ENCODE measurements at places on chromosomes 1 and 21.

- peak; percentile 84 for DNase-seq
Observed at GRCh38 chr1:89719502-89720306, 86.8 kb downstream of the LRRC8C start.

DNA sequence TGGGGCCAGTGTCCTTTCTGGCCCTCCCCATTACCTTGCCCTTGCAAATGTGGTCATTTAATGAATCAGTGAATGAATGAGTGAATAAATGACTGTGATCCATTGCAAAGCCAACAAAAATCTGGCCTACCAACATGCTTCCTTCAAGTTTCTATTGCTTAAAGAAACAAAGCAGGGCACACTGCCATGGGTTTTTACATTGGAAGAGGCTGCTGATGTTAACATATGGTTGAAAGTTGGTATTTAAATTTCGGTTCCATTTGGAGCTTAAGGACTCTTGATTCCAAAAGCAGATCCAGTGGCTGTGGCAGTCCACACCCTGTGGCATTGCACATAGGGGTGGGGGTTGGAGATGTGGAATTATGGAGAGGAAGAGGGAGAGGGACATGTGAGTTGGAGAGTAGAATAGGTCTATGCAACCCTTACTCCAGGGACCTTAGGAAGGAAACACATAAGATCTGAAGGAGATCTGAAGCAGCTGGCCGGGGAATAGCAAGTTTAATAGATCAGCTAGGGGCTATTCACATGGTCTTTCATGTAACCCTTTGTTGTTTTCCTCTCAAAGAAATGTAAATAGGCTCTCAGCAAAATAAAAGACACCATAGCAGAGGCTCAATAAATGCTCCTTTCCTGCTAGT is 7.2 kb downstream of the ABCA4 start:
- no peak for DNase-seq

- no peak for DNase-seq
Observed at GRCh38 chr1:170714163-170714562, 50.2 kb downstream of the PRRX1 start.

GRCh38 chr1:172286629-172287076 is 133.8 kb upstream of the C1orf105 start:
- no peak for DNase-seq

DNA sequence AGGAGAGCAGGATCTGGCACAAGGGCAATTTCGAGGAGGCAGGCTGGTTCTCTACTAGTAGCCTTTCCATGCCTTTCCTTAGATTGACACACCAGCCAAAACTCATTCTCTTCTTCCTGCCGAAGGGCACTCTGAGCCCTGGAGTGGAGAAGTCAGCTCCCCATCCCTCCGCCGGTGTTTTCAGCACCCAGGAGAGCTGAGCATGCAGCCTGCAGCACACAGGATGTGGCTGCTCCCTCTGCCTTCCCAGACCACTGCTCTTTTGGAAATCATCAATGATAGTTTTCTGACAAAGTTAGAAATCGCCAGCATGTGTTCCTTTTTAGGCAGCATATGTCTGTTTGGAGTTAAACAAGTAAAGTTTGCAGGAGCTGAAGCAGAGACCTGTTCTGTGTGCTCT is 11.7 kb downstream of the RNU5D-1 start:
- no peak for DNase-seq

DNA sequence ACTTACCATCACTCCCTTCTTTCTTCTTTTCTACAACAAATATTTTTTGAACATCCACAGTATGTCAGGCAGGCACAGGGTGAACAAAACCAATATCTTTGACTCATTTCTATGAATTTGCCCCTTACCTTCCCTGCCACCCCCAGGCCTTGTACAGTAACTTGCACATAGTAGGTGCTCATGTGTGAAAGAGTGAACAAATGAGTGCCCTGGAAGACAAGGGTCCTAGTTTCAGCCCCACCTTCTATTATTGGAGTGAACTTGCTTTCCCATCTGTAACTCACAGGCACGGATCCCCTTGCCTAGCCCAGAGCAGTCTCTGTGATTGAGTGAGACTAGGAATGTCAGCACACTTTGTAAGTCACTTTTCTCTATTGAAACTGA is 12.8 kb downstream of the ZDHHC18 start:
- no peak for DNase-seq

DNA sequence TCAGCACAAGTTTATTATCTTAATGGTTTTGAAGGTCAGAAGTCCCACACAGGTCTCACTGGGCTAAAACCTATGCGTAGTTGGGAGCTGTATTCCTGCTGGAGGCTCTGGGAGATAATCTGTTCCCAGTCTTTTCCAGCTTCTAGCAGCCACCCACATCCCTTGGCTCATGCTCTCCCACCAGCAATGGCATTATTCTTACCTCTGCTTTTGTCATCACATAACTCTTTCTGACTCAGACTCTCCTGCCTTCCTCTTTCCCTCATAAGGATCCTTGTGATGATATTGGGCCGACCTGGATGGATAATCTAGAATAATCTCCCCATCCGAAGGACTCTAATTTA is 122.2 kb upstream of the PRDX6 start:
- DNase-seq, result no peak

GRCh38 chr21:37202221-37203110 is 64.7 kb downstream of the VPS26C start:
- DNase-seq, result no peak

- no peak for DNase-seq
Observed at GRCh38 chr21:34166468-34166867, 93.1 kb downstream of the MRPS6 start.

DNA sequence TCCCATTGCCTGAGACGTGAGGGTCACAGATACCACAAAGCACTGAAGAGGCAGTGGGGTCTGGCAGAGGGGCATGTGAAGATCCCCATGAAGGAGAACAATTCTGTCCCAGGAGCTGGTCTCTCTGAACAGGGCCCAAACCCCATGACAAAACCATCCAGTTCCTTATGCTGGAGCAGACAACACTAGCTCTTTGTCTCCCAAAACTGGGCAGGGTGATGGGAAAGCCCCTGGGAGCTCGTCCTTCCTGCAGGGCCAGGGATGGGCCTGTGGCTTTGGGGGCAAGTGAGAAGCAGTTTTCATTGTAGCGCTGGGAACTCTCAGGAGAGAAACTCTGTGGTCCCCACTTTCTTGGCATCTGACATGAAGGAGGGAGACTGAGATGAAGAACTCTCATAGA is 8.8 kb downstream of the ETV3L start:
- DNase-seq, result no peak

DNA sequence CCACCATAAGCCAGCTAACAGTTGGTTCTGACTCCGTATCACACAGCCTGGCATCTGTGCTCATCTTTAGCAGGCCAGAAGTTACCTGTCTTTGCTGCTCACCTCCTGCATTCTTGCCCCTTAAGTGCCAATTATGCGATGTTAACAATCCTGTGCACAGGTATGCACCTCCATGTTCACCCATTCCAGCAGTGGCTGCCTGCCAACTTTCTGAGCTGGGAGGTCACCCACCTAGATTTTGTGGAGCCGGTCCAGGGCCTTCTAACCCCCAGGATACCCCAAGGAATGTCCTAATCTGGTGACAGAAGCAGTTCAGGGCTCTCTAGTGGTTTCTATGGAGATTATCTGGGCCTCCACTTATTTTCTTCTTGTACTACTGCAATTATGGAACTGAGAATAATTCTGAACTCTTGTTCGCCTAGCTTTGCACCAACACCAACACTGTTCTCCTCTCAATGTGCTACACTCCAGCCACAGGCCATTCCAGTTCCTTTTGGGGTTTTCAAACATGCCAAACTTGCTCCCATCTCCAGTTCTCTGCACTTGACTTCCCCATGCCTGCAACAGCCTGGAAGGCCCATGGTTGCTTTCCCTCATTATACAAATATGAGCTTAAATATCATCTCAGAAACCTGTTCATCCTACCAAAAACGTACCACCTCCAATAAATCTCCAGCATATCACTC is 9.0 kb downstream of the BCAR3 start:
- DNase-seq, result no peak

DNA sequence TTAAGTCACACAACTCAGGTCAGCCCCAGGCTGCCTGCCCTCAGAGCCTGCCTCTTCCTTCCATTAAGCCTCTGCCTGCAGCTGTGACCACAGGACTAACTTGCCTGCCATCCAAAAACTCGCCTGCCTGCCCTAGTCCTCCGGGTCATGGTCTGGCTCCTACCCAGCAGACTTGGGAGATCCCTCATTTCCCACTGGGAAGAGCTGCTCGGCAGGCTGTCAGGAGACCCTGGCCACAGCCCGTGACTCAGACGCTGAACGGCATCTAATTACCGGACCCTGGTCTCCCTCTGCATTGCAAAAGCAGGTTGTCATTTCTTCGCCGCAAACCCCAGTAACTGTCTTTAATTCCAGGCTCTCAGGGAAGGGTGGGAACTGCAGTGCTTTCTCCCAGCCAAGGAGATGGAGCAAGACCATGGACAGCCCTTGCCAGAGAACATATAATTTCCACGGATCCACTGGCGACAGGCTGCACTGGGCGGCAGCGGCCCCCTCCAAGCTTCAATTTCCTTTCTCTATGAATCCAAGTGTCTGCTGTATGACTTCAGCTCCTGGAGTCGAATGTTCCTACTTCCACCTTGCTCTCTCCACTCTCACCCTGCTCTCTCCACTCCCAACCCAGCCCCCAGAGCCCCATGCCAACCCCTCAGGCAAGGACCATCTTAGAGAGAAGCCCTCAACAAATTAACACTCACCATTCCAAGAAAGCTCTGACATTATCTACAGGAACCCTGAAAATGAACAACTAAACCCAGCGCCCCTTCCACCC is 20.4 kb downstream of the OLFML2B start:
- no peak for DNase-seq

DNA sequence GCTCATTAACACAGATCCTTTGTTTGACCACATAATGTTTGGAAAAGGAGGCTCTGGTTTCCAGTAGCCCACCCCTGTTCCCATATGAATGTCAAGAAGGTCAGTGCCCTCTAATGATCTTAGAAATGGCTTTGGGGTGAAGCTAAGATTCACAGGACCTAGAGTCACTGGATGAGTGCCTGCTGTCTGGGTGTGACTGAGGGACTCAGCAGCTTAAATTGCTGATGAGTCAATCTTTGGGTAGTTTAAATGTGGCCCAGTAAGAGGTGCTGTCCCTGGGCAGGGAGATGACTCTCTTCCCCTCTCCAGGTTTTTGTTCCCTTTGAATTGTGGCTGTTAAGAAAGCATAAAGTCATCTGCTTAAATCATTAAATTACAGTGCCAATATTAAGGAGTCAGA is 50.6 kb downstream of the L1TD1 start:
- no peak for DNase-seq

DNA sequence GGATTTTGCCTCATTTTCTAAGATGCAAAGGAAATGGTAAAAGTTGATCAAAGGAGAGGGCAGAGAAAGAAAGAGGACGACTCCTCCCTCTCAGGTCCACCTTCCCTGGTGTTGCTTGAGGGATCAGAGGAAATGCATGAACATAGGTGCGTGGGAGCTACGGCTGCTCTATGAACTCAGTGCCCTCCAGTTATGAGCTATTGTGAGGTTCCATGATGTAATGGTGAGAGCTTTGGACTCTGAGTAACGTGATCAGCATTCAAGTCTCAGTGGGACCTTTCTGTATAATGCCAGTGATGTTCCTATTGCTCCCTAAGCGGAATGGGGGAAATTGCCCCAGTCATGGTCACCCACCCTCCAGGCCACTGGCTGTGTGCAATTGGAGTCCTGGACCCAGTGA is 25.9 kb upstream of the NBPF3 start:
- DNase-seq, result no peak

- no peak for DNase-seq
Observed at GRCh38 chr1:153428791-153429190, 12.5 kb downstream of the S100A7A start.

- DNase-seq, result no peak
Observed at GRCh38 chr1:188672153-188672552, 1805.5 kb downstream of the BRINP3 start.

- DNase-seq, result no peak
Observed at GRCh38 chr1:223339861-223340260, 24.1 kb downstream of the SUSD4 start.

- no peak for DNase-seq
Observed at GRCh38 chr21:34367320-34367935, 3.6 kb downstream of the KCNE2 start.
